ENCODE measurements at places on chromosomes 1 and 21.
A peak's percentile ranks its signal among the peaks of the same experiment; 100 is the strongest.

- no peak for DNase-seq
Observed at GRCh38 chr1:189752461-189752995, 725.1 kb downstream of the BRINP3 start.

DNA sequence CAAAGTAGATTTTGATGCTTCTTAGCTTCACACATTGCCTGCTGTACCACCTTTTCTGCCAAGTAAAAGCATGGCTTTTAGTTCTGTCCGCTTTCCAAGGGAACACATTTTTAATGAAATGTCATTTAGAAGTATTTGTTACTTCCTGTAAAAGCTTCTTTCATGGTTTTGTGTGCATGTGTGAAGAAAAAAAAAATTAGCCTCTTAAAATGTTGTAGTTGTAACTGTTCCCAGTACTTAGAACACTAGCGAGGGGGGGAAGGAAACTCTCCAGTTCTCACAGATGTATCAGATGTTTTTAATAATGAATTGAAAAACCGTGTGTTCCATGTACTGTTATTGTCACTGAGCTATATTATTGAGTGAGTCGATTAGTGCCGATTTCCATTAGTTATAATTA, 568.3 kb upstream of the ADGRL2 start:
- peak; percentile 90 for DNase-seq

DNA sequence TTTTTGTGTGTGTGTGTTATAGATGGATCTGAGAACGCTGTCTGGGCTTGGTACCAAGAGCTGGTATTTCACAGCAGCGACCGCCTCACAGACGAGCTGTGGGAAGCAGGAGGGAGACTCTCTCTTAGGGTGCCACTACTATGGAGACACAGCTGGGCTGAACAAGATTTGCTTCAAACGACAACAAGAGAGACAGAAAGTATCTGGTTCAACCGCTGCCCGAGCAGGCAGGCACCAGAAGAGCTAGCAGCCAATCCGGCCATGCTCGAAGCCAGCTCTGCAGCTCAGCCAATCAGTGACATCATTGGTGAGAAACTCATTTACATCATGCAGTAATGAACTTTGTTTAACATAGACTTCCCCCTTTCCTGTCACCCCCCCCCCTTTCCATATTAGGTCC, 341.3 kb downstream of the USP25 start:
- peak; percentile 98 for DNase-seq

DNA sequence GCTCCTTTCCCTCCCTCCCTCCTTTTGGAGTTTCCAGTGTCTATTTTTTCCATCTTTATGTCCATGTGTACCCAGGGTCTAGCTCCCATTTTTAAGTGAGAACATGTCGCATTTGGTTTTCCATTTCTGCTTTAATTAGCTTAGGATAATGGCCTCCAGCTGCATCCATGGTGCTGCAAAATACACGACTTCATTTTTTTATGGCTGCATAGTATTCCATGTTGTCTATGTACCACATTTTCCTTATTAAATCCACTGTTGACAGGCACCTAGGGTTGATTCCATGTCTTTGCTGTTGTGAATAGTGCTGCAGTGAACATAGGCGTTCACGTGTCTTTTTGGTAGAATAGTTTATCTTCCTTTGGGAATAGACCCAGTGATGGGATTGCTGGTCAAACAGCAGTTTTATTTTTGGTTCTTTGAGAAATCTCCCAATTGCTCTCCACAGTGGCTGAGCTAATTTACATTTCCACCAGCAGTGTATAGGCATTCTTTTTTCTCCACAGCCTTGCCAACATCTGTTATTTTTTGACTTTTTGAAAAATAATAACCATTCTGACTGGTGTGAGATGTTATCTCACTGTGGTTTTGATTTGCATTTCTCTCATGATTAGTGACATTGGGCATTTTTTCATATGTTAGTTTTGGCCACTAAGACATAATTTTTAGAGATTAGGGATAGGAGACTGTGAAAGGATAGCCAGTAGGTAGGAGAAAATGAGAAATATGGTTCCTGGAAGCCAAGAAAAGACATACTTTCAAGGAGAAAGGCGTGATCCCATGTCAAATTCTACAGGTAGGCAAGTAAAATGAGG, 50.4 kb downstream of the ADAMTS1 start:
- no peak for DNase-seq

DNA sequence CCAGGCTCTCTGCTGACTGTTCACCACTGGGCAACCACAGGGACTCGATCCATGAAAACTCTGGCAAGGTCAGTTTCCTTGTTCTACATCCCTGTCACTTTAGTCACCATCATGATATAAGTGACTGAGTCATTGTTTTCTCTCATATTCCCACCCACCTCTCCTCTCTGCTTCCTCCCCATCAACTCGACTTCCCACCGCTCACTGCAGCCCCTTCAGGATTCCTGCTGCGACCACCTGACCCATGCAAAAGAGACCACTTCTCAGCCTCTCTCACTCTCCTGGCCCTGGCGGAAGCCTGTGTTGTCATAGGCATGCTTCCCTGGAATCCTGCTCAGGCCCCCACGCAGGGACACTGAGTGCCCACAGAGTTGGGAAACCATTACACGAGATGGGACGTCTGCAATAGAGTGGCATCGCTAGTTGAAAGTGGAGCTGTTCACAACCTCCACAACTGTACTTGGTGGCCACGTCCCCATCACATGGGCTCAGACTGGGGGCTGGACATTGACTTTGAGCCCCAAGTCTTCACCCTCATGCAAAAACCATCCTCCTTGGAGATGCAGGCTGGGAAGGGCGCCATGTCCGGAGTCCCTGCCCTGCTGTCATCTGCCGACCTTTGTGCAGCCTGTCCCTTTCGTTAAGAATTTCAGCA, 1.8 kb upstream of the TFF2 start:
- no peak for DNase-seq

DNA sequence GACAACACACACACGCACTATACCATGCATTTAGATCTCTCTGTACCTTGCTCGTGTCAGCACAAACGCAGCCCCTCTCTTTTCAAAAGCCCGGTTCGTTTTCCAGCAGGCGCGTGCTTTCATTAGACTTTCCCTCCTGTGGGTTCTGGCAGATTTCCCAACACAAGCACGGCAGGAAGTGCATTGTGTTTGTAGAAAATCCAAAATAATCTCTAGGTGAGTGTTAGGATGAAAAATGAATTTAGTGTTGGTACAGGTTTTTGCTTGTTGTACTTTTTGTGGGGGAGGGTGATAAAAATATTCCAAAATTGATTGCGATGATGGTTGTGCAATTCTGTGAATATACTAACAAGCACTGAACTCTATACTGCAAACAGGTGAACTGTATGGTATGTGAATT, 54.1 kb upstream of the POFUT2 start:
- peak; percentile 77 for DNase-seq

- no peak for DNase-seq
Observed at GRCh38 chr1:117117697-117118096, 3.9 kb downstream of the TRIM45 start.

GRCh38 chr1:179742717-179743678, at the start of gene FAM163A:
Gene FAM163A, plus strand, starts transcription at chr1:179743291. Its CDS starts 69,807 bp downstream, at chr1:179813098.
- peak; percentile 29 for DNase-seq

GRCh38 chr21:44765231-44766013, 36.2 kb downstream of the UBE2G2 start:
- no peak for DNase-seq

DNA sequence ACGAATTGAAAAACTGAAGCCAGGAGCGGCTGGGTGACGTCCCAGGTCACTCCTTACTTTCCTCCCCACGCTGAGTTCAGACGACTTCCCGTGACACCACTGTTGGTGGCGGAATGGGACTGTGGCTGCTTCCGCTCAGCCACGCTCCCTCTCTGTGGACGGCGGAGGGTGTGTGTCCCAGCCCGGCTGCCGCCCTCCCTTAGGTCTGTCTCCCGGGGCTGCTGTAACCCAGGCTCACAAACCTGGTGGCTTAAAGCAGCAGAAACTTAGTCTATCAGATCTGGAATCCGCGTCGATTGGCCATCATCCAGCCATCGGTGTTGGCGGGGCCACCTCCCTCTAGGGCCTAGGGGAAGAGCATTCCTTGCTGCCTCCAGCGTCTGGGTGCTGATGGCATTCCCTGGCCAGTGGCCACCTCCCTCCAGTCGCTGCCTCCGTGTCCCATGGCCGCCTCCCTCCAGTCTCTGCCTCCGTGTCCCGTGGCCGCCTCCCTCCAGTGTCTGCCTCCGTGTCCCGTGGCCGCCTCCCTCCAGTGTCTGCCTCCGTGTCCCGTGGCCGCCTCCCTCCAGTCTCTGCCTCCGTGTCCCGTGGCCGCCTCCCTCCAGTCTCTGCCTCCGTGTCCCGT, 17.5 kb downstream of the TRPM2 start:
- no peak for DNase-seq

GRCh38 chr21:38721958-38722357, 83.8 kb upstream of the ETS2 start:
- no peak for DNase-seq

GRCh38 chr21:36773117-36773516, 74.2 kb downstream of the SIM2 start:
- DNase-seq: peak; percentile 49

DNA sequence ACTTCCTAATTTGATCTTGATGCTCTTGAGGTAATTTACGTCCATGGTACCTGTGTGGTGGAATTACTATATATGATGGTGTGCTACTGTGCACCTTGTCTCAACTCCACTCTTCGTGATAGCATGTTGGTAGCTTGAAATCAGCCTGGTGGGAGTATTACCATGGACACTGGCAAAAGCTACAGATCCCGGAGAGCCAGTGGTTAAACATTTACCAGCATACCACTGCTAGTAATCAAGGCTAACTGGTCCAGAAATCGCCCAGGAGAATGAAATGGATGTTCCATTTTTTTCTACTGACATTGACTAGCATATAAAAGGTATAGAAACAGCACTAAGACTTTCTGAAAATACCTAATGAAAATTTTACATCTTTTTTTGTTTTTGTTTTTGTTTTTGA, 30.6 kb downstream of the ELK4 start:
- DNase-seq: no peak

- DNase-seq: no peak
Observed at GRCh38 chr21:29586696-29587095, 288.0 kb downstream of the BACH1 start.

- no peak for DNase-seq
Observed at GRCh38 chr1:106747791-106748190, 308.7 kb upstream of the PRMT6 start.

DNA sequence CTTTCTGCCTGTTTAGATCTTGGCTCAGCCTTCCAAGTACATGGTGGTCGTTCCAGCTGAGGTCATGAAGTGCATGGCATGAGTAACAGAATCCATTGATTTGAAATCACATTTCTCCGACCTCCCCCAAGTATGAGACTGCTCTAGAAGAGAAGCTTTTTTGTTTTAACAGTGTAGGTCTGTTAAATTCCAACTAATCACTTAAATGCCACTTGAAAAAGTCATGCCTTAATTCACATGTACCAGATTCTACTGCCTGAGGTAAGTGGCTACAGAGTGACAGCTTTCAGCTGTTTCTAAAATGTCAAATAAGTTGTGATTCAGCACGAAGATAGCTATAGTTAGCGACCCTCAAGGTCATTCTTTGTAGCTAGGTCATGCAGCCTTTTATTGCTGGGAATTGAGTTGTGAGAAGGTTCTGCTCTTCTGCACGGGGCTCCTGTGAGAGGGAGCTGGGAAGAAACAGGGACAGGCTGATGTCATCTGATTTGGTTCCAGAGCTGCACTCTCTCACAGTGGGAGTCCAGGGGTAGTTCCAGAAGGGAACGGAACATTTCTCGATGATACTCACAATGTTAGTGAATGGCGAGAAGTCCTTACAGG, 112.7 kb downstream of the VPS13D start:
- no peak for DNase-seq

GRCh38 chr1:246005067-246005466, 502.0 kb downstream of the SMYD3 start:
- DNase-seq: no peak

Data from brain (organoid and tissue), 16 donors.